ENCODE measurements at places on chromosomes 3 and 15.

GRCh38 chr3:101976473-101976872 lies 127.2 kb downstream of the NFKBIZ start:
- no peak for DNase-seq

DNA sequence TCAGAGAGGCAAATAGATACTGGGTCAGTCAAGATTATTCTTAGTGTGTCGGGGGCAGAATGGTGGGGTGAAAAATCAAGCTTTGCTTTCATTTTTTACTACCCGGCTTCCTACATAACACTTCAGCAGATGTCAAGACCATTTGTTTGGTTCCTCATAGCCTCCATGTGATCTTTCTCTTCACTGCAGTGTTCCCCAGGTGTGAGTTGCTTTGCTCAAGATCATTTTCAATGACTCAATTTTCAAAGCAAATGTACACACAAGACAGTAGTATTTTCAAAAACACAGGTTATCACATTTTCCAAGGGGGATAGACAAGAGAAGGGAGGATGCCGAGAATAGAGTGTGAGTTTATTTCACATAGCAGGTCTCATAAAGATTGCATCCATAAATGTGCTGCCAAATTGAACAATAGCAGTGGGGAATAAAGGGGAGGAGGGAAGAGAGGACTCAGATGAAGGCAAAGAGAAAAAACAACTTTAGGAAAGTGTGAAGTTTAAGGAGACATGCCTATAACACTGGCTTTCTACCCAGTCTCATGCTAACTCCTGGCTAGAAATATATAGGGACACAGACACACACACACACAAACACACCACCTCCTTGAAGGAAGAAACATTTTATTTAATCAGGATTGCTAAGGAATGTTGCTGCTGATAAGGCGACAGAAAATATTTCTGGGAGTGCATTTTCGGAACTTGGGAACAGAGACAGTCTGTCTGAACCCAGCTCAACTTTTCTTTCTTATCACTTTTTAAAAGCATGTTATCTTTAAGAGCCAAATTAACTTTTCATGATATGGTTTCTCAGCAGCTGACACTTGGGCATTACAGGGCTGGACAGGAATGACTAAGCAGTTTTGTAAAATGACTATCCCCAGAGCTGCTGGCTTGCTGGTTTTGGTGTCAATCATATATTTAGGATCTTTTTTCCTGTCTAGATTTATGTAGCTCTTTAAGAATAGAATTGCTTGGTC lies 402.4 kb downstream of the RBMS3 start:
- peak; percentile 67 for DNase-seq

DNA sequence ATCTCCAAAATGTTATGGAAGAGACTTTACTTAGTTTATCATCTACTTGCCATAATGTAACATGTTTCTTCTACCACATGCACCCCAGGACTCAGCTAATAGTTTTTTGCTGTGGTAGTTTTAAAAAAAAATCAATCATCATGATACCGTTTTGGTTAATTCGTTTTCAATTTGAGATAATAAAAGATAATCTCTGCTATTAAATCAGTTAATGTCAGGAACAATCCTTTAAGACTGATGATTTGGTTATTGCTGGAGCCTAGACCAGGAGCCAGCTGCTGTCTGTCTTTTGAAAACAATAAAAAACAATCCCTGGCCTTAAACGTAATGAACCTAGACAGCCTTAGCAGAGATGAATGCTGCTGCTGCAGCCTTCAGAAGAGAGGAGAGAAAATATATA lies 403.7 kb downstream of the OXSM start:
- DNase-seq = no peak

DNA sequence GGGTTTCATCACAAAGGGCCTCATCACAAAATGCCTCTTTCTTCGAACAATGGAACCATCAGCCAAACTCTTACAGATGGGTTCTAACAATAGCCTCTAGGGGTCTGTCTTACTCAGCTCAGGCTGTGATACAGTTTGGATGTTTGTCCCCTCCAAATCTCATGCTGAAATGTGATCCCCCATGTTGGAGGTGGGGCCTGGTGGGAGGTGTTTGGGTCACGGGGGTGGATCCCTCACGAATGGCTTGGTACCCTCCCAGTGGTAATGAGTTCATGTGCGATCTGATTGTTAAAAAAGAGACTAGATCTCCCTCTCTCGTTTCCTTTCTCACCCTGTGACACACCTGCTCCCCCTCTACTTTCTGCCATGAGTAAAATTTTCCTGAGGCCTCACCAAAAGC lies 47.9 kb upstream of the LIPC start:
- no peak for DNase-seq

DNA sequence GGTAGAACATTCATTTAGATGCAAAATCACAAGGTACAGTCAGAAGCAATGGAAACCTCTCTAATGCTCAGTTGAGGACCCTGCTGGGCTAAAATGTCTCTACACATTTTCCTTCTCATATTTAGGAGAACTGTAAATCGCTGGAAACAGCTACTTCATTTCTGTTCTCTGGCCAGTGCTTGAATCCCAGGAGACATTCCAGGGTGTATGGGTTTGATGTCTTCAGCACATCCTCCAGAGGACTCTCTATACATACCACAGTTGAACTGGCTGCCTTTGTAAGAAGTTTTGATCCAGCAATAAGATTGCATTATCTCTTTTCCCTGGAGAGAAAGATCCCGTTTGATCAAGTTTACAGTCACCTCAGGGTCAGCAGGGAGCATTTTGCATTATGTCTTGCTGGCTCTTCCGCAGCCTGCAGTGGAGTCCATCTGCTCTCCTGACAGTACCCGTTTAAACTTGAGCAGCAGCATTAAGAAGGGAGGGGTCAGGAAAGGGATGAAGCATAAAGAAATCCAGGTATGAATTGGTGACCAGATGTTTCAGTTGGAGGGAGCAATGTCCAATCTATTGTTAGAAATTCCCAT lies 676.0 kb downstream of the EPHA3 start:
- no peak for DNase-seq

DNA sequence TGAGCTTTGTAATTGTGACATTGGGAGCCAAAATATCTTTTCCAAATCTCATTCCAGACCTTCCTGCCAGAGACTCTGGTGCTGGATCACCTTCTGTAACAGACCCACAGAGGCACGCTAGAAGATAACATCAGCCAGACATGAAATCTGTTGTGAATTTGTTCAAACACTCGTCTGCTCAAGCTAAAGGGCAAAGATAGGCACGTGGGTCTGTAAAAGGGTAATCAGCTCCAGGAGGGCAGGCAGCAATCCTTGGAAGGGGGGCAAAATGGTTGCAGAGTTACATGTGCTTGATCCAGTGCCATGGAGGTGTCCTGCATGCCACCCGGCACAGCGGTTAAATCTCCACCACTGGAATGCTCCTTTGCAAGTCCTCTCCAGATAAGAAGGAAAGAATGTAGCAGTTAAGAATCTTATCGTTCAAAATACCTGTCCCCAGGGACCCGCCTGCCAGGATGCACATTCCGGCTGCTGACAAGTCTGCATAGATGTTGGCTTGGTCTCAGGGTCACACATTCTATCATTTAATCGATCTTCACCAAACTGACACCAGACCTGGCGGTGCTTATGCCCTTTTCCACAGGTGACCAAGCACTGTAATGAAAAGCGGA lies 74.8 kb downstream of the ADAMTS9 start:
- DNase-seq = no peak

DNA sequence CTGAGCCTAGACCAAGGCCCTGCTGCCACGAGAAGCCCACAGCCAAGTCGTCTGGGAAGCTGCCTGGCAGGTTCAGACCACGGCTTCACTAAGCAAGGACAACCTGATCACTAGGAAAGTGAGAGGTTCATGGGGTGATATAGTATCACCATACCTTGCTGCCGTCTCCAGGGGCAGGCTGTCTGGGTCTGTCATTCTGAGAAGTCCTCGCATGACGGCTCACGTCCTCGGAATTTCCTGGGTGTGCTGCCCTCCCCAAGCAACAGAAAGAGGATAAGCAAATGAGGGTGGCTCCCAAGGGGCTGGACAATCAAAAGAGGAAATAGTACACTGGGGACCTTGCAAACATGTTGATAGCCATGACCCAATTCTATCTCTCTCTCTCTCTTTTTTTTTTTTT lies 207.4 kb upstream of the IGF1R start:
- DNase-seq = no peak

DNA sequence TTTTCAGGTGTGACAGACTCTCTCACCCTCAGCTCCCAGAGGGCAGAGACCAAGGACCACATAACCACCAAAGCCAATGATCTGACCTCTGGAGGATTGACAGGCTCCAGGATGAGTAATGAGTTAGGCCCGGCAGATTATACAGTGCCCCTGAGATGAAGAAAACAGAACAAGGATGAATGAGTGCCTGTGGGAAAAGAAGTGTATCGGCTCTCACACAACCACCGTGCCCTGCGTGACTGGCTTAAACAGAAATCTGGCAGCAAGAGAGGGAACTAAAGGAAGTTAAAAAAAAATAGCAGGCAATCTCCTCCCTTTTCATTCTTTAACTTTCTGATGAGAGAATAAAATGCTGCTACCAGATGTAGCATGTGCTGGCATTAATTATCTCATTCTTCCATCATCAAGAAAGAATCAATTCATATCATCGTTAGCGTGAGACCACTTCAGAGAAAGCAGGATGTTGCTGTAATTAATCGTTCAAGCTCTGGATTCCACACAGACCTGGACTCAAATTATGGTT lies 227.5 kb upstream of the COL8A1 start:
- DNase-seq = peak; percentile 90

DNA sequence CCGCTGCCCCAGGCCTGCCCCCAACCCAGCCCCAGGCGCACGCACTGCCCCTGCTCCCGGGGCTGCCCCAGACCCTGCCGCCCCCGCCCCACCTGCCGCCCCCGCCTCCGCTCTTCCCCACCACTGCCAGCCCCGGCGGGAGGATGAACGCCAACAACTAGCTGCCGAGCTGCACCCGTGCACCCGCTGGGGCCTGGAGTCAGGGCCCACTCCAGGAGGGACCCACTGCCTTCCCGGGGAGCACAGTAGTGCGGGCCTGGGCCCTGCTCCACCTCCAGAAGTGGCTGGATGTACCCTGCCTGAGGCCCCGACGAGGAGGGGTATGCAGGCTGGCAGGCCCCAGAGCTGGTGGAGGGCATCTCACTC lies 10.9 kb downstream of the ZBTB47 start:
- DNase-seq = no peak

DNA sequence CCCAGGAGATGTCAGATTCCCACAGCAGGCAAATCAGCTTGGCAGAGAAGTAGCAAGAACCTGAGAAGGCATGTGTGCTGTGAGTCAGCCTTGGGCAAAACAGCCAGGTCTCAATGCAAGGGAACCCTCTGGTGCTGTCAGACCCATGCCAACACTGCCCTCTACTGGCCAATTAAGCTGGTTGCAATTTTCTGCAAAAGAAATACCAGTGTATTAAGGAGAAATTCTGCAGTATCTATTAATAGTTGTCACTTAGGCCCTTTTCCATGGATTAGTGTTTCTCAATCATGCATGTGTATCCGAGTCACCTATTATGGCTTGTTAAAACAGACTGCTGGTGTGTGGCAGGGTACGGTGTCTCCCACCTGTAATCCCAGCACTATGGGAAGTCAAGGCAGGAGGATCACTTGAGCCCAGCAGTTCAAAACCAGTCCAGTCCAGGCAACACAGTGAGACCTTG lies 26.2 kb downstream of the MAP4 start:
- DNase-seq = peak; percentile 96

- no peak for DNase-seq
These were observed 78.3 kb downstream of the ASB7 start for GRCh38 chr15:100680726-100681125.

- DNase-seq = no peak
These were observed 43.9 kb downstream of the CHDH start for GRCh38 chr3:53802256-53802880.

Measured in GM23248 (cell line).